T-helper 1 cell (primary cell): ENCODE measurements at places on chromosomes 4 and X.
A peak's percentile ranks its signal among the peaks of the same experiment; 100 is the strongest.

- no peak for DNase-seq
These were observed 86.7 kb upstream of the MAGEA4 start for GRCh38 chrX:151825925-151826485.

GRCh38 chr4:3228881-3229280 is 20.1 kb upstream of the MSANTD1 start:
- DNase-seq: no peak

DNA sequence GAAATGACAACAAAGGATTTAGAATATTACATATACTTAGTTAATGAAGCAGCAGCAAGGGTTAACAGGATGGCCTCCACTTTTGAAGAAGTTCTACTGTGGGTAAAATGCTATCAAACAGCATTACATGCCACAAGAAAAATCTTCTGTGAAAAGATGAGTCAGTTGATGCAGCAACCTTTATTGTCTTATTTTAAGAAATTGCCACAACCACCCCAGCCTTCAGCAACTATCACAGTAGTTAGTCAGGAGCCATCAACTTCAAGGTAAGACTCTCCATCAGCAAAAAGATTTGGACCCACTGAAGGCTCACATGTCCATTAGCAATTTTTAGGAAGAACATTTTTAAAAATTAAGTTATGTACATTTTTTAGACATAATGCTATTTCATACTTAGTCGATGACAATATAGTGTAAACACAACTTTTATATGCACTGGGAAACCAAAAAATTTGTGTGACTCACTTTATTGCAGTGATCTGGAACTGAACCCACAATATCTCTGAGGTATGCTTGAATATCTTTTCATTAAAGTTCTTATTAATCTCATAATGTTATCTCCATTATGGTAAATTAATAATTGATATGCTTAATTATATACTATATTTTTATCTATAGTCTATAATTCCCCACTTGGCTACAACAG is 81.2 kb downstream of the SPCS3 start:
- no peak for DNase-seq

DNA sequence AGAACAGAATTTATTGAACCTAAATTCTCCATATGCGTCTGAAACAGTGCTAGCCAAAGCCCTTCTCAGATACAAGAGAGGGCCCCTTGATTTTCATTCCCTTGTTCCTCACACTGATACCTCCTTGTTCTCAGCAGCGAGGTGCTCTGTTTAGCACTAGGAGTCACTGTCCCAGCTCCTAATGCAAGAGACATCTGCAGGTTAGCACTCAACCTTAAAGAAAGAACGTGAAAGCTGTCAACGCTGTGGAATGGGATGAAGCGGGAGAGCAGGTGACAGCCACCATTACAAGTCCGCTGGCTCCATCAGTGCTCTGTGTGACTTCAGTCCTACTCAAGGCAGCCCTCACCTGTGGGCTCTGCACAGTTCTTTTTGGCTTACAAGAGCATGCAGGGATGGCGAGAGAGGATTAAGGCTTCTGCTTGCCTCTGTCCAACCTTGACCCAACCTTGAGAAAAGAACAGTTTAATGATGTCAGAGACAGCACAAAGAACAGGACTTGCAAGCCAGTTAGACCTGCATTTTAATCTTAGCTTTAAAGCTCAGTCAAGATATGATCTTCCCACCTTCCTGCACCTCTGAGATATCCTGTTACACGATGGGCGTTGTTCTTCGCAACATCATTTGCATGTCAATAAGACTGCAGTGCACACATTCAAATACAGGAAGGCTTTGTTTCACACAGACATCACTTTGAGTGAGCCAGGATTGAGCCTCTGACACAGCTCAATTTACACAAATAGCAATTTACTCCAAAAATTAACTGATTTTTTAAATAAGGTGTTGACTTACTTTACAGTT is 95.1 kb downstream of the ARSF start:
- no peak for DNase-seq

DNA sequence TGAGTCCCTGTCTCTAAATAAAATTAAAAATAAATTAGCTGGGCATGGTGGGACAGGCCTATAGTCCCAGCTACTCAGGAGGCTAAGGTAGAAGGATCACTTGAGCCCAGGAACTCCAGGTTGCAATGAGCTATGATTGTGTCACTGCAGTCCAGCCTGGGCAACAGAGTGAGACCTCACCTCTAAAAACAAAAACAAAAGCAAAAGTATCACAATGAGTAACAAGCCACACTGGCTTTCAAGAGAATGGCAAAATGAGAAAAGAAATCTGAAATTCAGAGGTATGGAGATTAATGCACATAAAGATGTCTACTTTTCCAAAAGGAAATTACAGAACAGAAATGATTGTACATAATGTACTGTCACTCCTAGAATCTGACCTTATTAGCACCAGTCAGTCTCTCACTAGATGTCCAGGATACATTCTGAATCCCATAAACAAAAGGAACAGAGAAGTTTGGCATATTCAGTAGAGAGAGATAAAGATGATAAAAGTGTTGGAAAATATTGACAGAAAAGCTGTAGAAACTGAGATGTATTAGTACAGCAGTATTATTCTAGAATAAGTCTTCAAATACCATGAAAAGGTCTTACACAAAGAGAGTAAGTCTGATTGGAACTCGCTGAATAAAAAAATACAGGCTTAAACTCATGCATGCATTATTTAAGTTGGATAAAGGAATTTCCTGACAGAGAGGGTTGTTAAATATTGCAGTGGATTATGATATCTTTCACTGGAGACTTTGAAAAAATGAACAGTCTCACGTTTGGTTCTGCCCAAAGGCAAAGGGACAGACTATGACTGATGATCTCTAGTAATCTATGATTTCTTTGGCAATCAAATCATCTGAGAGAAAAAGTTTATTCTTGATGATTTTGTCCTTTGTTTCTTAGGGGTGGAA is 102.5 kb downstream of the SH3RF1 start:
- DNase-seq: no peak

- DNase-seq: no peak
These were observed 419 bp downstream of the ADD1 start for GRCh38 chr4:2843941-2844584.

DNA sequence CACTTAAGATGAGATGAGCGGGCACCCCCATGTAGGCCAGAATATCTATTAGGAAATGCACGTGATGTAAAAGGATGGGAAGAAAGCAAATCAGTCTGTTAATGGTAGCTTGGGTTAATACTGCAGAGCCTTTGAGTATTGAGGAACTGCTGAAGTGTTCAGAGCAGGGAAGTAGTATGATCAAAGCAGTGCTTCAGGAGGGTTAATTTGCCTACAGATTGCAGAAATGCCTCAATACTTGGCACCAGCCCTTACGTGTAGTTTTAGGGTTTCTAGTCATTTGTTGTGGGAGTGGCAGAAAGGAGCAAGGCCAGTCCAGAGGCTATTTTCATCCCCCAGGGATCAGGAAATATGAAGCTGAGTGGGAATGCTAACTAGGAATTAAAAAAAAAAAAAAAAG is 19.7 kb downstream of the ZFX start:
- DNase-seq: no peak

GRCh38 chrX:13093529-13094140 is 49.2 kb upstream of the FAM9C start:
- DNase-seq: no peak

DNA sequence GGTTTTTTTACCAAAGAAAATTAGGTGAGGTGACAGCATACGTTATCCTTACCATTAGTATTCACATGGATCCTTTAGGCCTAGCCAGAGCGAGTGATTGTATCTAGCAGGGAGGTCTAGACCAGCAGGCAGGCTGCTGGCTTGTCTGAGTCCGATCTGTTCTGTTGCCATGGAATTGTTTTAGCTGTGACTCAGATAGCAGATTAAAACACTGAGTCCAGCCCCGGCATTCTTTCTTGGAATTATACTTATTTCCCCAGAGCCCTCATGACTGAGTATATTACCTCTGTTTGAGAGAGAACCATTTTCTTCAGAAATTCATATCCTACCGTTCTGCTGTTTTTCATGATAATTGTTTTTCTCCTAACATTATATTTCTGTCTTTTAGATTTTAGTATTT is 37.4 kb downstream of the OCRL start:
- DNase-seq: no peak

- DNase-seq: no peak
These were observed 50.4 kb upstream of the PTPN13 start for GRCh38 chr4:86543560-86544309.

DNA sequence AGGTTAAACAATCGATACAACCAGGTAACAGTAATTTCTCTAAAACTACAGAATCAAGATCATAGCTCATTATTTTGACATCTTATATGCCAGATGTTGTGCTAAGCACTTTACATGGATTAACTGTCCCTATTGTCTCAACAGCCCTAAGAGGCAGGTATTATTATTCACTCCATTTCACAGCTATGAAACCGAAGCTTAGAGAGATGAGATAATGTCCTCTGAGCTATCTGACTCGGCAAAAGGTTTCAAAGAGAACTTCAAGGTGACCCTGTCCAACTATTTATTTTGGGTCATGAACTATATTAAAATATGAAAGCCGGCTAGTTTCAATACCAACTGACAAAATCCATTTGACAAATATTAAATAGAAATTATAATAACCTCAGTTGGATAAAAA is 10.3 kb downstream of the SLC25A5 start:
- no peak for DNase-seq

- no peak for DNase-seq
These were observed 75.8 kb upstream of the NHS start for GRCh38 chrX:17299206-17299605.

DNA sequence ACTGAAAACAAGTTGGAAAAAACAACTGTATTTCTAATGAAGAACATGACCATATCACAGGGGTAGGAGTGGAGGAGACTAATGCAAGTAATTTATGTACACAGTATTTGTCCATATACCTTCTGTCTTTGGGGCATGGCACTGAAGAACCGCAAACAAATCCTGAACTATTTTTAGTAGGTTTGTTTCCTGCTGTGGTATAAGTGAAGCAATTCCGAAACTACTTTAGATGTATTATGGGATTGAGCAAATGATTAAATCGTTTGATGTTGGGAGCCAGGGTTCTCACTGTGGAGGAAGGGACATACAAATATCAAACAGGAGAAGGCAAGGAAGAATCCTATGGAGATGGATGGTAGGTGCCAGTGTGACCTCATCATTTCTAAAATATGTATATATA is 18.9 kb upstream of the SH3KBP1 start:
- DNase-seq: peak; percentile 15

DNA sequence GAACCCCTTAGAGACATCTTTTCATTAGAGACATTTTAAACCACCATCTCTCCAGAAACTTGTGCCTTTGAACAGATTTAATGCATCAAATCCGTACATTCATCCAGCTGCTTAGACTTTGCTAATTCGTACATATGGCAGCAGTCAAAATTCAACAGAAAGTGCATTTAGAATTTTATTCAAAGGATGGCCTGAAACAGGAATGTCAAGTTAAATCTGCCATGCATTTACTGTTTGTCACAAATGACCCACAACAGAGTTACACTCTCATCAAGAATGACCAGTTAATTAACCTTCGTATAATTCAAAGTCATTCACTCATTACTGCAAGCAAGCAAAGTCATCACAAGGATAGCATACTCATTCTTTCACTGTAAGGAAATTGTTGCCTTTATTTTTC is 284.3 kb downstream of the SLC7A11 start:
- no peak for DNase-seq

DNA sequence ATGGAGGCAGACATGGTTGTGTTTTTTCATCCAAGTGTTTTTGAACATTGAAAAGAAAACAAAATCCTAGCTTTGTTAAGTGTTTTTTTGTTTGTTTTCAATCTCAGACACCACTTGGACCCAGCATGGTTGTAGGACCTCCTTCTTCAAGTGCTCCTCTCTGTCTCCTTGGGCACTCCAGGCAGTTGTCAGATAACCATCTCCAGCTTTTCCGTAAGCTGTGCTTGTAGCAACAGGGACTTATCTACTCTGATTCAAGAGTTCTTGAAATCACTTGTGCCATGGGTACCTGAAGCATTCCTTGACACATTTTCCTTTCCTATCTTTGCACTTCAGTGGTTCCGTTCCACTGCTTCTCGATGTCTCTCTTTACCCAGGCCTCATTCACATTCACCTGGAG is 334.9 kb upstream of the DDX53 start:
- no peak for DNase-seq

DNA sequence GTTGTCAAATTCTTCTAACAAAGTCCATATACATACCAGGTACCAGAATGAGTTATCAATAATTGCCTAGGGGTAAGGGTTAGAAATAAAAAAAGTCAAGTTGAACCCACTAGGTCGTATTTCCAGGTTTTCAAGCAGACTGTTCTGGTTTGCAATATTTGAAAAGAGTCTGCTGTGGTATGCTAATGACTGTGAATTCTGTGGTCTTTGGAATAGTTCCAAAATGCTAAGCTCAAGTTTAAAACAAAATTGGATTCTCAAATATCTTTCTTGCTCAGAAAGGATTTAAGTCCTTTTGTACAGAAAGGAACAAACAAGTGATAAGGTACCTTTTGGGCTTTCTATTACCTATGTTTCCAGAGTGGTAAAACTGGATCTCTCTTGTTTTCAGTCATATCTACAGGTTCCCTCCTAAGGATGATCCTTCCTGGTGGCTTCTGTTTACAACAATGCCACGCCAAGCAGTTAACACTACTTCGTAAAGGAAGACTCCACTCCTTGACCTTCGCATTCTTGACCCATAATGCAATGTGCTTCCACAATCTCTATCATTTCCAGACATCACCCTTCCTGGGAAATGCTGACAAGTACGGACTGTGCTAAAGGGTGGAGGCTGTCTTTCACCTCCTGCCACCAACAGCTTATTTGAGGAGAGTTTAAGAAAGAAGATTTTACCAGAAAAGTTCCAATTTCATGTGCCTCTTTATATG is 531.7 kb upstream of the FTHL17 start:
- no peak for DNase-seq

- no peak for DNase-seq
These were observed 647.1 kb downstream of the ANKRD50 start for GRCh38 chr4:124065422-124065821.
